ENCODE measurements at places on chromosomes 6 and 20.
A peak's percentile ranks its signal among the peaks of the same experiment; 100 is the strongest.

DNA sequence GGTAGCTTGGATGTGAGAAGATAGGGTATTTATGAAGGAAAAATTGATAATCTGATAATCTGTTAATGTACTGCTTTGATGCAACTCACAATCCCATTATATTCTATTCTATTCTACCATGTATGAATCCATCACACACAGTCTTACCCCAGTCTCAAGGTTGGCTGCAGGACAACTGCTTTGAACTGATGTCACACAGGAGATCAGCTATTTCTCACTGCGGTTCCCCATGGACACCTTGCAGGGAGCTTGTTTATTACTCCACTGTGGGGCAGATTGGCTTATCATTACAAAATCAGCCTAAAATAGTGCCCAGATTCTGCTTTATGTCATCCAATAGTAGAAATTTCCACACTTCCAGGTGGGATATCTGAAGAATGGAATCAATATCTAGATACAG, 61.0 kb upstream of the HS3ST5 start:
- DNase-seq = no peak

GRCh38 chr6:158635427-158636073, 9.0 kb downstream of the DYNLT1 start:
- no peak for DNase-seq

DNA sequence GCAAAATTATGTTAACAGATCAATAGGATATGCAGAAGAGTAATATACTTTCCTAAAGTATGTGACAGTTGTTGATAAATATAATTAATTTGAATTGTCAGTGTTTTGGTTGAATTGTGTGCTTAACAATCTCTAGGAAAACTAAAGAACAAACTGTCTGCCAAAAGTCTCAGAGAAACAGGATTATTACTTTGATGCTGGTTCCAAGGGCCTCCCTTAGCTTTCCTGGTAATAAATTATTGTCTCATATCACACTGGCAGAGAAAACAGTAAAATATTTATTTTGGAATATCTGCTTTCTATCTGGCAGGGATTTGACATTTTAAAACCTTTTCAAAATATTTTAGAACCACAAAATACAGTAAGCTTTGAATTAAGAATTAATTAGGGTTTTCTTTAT, 40.1 kb upstream of the CARMIL1 start:
- no peak for DNase-seq

GRCh38 chr6:14537030-14537429, 419.5 kb downstream of the CD83 start:
- DNase-seq = no peak

- DNase-seq = no peak
Measured at GRCh38 chr20:57558614-57559288, 2.2 kb upstream of the PCK1 start.

- DNase-seq = no peak
Measured at GRCh38 chr6:127225497-127225896, 41.2 kb upstream of the RNF146 start.

GRCh38 chr6:127186889-127187288, 68.4 kb downstream of the RSPO3 start:
- no peak for DNase-seq

GRCh38 chr6:107413966-107414645, 45.3 kb downstream of the PDSS2 start:
- DNase-seq = peak; percentile 16

DNA sequence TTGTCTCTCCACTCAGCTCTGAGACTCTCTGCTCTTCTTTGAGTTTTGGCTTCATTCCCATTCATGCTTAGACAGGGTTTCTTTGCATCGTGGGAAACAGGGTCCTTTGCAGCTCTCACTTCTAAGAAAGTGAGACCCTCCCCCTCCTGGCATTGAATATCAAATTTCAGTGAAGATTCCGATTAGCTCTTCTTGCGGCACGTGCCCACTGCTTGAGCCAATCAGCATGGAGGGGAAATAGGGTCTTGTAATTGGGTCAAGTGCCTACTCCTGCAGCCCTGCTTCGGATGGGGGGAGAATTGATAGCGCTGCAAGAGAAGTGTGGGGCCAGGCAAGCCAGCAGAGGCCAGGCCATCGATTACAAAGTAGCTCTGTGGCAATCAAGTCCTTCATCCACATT, 69.6 kb downstream of the TFAP2C start:
- DNase-seq = no peak

DNA sequence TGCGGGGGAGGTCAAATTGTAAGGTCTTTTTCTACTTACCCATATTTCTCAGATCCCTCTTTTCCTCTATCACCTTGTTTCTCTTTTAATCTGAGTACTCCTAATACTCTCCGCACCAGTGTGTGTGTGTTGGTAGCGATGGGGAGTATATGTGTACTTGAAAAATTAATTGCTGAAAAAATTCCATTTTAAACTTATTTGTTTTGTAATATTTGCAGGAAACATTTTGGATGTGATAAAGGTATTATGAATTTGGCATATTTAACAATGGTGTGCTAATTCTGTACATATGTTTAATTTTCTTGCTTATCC, 48.1 kb upstream of the MLIP start:
- DNase-seq = no peak

- no peak for DNase-seq
Measured at GRCh38 chr6:83199863-83200225, 6.7 kb downstream of the RWDD2A start.

DNA sequence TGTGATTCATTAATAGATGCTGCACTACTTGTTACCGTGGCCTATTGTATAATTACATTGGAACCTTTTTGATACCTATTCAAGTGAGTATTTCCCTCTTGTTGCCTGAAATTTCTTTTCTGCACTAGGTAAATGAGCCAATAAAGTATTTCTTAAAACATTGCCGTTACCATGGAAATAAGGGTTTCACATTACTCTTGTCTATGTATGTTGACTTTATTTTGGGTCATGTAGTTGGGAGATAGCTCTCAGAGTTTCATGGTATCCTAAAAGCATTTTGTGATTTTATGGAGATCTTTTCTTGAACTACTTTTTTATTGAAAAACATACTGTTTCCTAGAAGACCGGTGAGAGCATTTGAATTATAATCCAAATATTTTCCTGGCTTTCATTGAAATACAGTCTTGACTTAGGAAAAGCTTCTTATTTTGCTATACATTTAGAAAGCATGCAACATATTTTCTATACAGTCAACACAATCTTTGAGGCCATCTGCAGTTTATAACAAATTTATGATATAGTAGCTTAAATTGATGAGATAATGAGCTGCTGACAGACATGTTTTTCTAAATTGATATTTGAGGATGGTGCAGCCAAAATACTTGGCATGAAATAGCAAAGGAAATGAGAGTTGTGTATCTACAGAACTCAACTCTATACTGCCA, 650.4 kb downstream of the RFPL4B start:
- DNase-seq = no peak

- no peak for DNase-seq
Measured at GRCh38 chr6:125031385-125031784, 69.1 kb downstream of the RNF217 start.

DNA sequence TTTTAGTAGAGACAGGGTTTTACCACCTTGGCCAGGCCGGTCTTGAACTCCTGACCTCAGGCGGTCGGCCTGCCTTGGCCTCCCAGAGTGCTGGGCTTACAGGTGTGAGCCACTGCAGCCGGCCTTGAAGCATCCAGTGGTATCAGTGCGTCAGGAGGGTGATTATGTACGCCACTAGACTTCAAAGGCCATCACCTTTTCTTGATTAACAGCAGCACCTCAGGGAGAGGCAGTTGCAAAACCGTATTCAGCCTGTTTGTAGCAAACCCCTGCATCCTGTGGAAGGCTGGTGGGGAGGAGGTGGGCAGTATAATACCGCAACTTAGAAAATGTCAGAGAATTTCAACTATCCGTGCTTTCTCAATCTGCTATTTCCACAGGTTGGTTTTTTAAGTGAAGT, 27.3 kb upstream of the SHLD1 start:
- DNase-seq = no peak

DNA sequence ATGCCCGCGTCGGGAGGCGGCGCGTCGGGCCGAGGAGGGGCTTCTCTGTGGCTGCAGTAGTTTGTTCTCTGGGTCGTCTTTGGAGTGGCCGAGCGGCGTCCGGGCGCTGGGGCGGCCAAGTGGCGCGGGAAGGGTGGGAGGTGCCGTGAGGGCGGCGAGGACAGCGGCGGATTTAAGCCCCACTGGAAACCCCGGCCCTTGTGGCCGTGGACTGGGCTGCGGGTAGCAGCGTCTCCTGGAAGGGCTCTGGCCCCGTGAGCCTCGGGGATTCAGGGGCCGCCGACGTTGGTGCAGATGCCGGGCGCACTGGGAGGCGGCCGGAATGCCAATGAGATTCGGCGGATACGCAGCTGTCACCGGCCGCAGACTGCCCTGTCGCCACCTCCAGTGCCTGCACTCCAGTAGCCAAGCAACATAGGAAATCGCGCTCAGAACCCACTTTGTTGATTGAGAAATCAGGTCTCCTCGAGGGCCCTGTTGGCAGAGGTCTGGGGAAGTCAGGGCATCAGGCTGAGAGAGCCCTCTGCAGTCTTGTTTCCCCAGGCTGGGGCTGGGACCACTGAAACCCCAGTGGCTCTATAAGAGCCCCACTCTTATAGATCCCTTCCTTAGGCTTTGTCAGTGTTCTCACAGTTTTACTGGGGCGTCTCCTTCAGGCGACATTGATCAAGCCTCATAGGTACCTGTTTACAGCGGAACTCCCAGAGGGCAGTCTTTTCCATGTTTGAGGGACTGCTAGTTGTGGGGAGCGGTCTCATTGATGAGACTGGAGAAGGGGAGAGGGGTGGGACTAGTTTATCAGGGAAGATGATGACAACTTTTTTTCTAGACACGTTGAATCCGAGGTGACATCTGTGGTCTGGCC, 642 bp downstream of the GZF1 start:
- DNase-seq = peak; percentile 13

DNA sequence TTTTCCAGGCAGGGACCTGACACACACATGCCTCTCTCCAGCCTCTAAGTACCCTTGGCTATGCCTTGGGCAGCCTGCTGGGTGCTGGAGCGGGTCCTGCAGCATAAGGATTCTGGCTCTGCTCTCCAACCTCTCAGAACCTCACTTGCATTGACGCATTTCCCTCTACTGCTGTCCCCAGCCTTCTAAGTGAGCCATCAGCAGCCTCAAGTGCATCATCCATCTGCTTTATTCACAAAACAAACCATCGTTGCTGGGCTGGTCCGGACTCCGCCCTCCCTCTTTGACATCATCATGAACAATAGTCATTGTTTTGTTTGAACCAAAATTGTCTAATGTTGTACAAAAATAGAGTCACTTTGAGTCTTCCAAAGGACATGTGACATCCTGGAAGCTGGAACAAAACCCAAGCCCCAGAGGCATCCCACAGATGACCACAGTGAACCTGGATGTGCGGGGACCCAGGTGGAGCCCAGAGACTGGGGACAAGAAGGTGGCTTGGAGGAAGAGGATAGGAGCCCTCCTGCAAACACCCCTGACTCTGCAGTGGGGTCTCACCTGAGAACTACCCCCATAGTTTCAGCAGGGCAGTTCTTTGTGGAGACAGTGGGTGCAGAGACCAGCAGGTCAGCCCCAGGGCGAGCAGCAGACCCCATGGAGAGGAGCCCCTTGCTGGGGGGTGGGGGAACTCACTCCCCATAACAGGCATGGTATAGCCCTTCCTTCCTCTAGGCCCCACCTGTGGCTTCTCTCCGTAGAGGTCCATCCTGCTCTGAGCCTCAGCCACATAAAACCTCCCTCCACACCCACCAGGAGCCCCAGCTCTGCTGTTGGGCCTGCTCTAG, 230.1 kb downstream of the SYNDIG1 start:
- no peak for DNase-seq

- DNase-seq = no peak
Measured at GRCh38 chr6:157561414-157561790, 180.4 kb downstream of the ZDHHC14 start.

GRCh38 chr6:113141901-113142300, 715.2 kb upstream of the MARCKS start:
- no peak for DNase-seq

GRCh38 chr20:20181322-20181721, 129.0 kb downstream of the CFAP61 start:
- DNase-seq = no peak

DNA sequence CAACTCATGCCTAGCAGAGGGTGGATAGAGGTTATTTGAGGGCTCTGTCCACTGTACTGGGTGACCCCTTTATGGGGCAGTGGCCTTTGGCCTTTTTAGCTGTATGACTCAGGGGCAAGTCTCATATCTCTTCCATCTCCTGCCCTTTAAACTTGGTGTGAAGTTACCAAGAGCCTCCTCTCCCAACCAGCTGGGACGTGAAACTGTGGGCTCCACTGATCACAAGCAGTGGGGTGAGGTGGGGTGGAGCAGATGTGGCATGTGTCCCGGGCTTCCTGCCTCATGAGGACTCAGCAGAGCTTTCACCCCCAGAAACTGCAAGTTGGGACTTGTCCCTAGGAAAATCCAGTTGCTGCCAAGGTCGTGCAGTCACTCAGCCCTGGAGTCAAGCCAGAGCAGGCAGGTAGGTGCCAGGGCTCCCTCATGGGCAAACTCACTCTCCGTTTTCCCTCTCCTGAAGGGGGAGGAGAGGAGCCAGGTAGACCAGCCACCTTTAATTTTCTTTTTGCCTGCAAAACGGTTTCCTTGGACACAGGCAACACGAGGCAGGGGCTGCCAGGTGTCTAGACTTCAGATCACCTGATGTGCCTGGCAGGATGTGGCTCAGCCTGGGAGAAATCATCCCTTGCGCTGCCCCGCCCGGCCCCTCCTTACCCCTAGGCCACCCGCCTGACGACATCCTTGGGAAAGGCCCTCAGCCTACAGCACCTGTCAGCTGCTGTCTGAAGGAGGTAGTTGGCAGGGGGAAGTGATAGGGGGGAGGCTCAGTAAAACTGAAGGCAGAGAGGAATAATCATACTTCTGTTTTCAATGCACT, 4.0 kb downstream of the CDKN1A start:
- DNase-seq = no peak

DNA sequence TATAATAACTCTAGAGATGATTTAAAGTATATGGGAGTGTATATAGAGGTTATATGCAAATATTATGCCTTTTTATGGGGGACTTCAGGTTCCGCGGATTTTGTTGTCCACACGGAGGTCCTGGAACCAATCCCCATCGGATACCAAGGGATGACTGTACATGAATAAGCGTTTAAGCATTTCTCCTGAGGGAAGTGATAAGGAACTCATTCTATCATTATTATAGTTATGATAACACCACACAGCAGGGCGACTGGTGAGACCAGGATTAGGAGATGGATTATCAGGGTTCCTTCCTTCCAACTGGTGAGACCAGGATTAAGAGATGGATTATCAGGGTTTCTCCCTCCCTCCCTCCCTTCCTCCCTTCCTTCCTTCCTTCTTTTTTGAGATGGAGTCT, 6.6 kb downstream of the ECI2 start:
- DNase-seq = no peak

GRCh38 chr6:32685603-32686002, 19.1 kb upstream of the HLA-DQB1 start:
- no peak for DNase-seq

GRCh38 chr6:81759782-81760181, 7.3 kb upstream of the TENT5A start:
- no peak for DNase-seq

GRCh38 chr20:62989201-62989601, 17.6 kb downstream of the BHLHE23 start:
- DNase-seq = no peak

GRCh38 chr6:41621802-41622201, 16.5 kb upstream of the MDFI start:
- DNase-seq = no peak

- no peak for DNase-seq
Measured at GRCh38 chr6:558089-558488, 98.8 kb downstream of the HUS1B start.

Data from foreskin melanocyte (primary cell).